ENCODE measurements at places on chromosomes 1 and 21.

DNA sequence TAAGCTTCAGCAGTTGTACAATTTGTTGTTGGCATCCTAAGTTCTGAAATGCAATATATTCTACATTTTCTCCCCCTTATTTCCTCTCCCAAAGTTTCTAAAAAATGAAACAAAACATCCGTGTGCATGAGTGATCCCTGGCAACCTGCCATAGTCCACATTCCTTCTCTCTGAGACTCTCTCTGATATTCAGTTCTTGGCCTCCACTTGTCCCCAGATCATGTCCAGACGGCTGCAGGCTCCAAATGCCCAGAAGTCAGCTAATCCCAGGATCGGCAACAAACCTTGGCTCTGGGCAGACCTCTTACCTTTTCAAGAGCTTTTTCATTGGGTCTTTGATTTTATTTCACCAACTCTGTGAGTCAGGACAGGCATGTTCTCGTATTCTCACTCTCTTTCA, 187.8 kb downstream of the ETS2 start:
- peak; percentile 56 for DNase-seq

GRCh38 chr1:38178216-38178615, 131.6 kb upstream of the POU3F1 start:
- DNase-seq: no peak

GRCh38 chr21:31733551-31734149, 1.7 kb upstream of the SCAF4 start:
- no peak for DNase-seq

GRCh38 chr1:75310067-75310466, 175.9 kb downstream of the LHX8 start:
- no peak for DNase-seq

DNA sequence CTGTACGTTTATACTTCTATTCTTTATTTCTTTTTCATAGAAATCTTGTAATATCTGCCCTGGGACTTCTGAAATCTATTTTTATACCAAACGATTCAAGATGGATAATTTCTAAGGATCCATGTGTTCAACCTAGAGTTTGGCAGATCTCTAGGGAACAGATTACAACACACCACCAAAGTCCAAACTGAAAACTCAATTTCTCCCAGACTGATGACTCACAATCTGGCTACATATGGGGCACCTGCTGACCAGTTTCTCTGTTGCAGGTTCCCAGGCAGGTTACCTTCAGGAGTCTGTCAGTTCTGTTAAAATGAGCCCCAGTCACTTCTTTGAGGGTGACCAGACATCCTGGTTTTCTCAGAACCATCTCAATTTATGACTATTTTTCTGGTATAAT, 439.4 kb downstream of the GPATCH2 start:
- no peak for DNase-seq

GRCh38 chr1:17310068-17310640, 2.2 kb downstream of the PADI4 start:
- DNase-seq: no peak

- no peak for DNase-seq
These were observed 19.5 kb downstream of the JAM2 start for GRCh38 chr21:25658427-25659035.

GRCh38 chr1:67916140-67916886, 83.0 kb upstream of the GNG12 start:
- DNase-seq: no peak

GRCh38 chr1:94927405-94928175, 680 bp upstream of the CNN3 start:
- DNase-seq: no peak

DNA sequence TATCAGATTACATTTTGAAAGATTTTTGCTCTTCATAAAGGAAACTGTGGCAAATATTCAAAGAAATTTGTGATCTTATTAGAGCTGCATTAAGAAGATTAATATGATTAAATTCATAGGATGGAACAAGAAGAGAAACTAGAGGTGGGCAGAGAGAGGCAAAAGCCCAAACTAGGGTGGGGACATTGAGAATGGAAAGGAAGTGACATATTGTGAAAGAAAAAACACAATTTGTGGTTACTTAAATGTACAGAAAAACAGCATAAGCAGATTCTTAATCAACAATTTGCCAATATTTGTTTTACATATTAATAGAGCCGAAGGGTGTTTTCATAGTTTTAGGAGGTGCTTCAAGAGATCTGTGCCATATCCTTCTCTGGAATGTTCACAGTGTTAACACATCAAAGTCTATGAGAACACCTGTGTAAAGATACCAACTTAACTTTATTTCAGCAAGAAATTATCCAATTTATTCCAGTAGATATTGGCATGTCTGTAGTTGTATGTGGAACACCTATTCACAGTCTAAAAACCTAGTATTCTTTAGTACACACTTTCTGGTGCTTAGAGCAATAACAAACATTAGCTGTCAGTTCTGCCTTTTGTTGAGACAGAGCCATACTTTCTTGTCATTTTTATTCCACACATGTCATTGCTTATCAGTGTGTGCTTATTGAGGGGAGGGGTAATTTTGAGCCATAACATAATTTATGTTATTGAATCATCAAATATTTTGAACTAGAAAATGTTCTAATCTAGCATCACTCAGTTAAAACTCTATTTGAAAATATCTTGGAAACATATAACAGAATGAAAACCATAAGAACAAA, 401.5 kb downstream of the PTPRC start:
- DNase-seq: no peak

DNA sequence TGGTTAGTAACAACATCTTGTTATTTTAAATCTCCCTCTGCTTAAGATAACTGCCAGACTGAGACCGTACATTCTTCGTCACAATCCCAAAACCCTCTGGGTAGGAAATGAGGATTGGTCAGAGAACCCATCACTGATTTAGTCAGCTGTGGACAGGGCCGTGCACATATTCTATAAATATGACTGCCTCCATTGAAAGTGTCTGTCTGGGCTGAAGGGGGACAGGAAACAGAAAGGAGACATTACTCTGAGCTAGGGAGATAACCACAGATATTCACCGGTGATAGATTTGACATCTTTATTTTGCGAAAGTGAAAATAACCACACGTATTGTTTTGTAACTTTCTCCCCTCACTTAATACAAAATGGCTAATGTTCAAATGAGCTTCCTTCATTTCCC, 36.9 kb upstream of the ST6GALNAC5 start:
- DNase-seq: no peak
